ENCODE measurements at places on chromosomes 7 and 10.

DNA sequence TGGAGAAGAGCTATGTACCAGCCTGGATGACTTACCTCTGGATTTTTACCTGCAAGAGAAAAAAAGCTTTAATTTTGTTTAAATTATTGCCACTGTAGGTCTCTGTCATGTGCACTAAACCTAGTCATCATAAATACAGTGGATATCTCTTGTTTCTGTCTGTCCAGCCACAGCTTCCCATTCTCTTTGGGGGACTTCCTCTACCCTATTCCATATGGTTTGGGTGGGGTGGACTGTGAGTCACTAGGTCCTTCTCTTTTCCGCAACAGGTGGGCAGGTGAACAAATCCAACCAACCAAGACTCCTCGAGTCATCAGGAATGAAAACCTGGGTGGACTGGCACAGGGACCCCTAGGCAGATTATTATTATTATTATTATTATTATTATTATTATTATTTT lies 87.3 kb upstream of the CYTH3 start:
- no peak for DNase-seq

DNA sequence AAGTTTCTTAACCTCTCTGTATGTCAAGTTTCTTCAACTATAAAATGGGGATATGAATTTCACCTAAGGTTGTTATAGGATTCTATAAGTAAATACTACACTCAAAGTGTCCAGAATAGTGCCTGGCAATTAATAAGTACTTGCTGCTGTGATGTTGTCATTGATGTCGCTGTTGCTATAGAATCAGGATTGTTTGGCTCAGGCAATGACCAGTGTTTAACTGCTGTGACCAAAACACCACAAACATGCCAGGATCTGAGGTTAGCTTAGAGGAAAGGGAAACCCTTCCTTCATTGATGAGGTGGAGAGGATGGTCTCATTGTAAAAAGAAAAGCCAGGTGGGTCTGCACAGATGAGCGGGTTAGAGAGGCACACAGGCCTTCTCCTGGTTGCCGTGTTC lies 223.1 kb upstream of the INHBA start:
- no peak for DNase-seq

DNA sequence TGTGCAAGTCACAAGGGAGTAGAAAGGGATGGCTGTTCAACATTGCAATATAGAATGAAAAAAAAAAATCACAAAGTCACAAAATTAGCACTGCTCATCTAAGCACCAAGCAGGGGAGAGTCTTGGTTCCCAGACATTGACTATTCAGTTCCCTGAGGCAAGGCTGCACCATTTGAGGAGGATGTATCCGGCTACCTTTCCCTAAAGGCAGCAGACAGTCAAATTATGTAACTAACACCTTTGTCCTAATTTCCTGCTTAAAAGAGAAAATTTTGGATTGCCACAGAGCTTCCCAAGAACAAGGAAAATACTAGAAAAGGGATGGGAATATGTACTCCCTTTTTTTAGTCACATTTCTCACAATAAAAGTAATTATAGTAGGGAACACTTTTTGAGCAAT lies 148.1 kb downstream of the PCLO start:
- peak; percentile 18 for DNase-seq

GRCh38 chr7:3558400-3558799 lies 257.3 kb downstream of the SDK1 start:
- no peak for DNase-seq

DNA sequence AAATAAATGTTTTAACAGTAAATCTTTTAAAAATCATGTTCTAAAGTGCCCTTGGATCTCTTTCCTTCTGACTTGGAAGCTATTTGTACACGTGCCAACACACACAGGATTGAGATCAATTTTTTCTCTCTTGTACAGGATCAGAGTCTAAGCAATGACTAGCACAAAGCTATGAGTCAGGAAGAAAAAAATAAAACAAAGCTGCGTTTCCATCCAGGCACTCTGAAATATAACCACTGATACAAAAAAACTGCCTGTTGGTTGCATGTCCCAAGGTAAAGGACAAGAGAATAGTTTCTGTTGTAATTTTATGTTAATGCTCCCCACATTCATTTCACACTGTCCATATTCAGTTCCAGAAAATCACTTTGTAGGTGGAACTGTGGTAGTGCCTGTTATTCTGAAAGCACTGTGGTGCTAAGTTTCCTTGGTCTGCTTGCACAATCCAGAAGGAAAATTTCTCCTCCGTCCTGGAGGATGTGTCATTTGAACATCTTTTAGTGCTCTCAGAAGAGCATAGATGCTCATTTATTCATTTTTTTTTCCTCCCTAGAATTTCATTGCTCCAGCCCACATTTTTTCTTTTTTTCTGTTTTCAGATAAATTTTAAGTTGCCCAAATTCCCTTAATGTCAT lies 113.4 kb downstream of the PLXDC2 start:
- DNase-seq, result no peak

DNA sequence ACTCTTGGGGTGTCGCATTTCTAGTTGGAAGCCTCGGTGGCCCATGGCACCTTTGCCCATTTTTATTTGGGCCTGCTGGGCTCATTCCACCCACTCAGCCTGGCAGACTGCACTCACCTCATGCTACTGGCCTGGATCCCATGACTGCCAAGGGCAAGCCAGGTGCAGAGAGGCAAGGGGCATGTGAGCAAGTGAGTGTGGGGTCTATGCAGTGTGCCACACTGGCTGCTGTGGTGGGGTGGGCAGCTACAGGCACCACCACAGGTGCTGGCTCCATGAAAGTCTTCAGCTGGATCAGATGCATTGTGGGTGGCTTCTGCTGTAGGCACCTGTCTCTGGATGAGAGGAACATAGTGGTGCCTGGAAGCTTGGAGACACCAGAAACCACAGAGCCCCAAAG lies 220.8 kb downstream of the POLR1F start:
- DNase-seq, result no peak

DNA sequence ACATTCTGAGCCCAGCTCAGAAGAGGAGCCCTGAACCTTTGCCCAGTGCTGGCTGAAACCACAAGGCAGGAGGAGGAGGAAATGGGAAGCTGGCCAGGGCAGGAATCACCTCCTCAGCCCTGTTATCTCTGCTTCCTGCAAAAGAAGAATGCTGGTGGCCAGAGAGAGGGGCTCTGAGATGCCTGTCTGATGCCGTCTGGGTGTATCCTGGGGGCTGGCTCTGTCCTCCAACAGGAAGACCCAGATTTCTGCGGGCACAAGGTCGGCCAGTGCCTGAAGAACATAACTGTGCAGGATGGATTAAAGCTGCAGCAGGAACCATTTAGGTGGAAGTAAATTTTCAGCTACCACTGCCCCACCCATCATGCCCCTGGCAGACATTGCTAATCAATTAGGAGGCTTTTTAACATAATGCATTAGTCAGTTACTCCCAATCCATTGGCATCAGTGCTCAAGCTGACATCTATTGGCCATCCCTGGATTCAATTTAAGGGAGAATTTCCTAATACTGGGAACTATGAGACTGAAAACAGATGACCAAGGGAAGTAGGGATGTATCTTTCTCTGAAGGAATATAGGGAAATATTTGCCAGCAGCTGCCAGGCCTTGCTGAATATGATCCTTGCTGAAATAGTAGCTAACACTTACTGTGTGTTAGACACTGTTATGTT lies 67.7 kb downstream of the COL13A1 start:
- DNase-seq, result no peak

GRCh38 chr10:33893506-33893905 lies 559.0 kb upstream of the NRP1 start:
- no peak for DNase-seq

DNA sequence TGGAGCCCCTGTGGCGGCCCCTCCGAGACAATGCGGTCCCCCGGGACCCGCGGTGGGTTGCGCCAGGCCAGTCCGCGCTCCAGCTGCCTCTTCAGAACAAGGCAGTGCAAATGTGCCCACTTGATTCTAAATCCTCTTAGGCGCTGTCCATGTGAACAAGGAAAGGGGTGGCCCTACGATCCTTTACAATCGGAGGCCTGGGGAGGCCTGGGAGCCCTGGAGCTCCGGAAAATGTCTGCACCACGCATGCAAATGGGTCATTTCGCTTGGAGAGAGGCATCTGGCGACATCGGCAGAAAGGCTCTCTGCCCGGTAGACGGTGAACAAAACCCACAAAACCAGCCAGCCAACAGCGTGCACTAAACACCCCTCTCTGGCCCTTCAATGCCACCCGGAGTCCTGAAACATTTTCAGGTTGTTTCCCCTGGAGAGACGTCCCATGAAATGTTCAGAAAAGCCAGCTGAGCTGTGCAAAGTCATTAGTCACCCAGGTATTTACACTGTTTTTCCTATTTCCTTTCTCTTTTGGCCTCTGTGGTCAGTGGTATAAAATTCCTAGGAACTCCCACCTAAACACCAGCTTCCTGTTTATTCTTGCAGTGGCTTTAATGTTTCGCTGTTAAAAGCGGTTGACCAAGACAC lies 102.8 kb upstream of the ZNF438 start:
- no peak for DNase-seq

DNA sequence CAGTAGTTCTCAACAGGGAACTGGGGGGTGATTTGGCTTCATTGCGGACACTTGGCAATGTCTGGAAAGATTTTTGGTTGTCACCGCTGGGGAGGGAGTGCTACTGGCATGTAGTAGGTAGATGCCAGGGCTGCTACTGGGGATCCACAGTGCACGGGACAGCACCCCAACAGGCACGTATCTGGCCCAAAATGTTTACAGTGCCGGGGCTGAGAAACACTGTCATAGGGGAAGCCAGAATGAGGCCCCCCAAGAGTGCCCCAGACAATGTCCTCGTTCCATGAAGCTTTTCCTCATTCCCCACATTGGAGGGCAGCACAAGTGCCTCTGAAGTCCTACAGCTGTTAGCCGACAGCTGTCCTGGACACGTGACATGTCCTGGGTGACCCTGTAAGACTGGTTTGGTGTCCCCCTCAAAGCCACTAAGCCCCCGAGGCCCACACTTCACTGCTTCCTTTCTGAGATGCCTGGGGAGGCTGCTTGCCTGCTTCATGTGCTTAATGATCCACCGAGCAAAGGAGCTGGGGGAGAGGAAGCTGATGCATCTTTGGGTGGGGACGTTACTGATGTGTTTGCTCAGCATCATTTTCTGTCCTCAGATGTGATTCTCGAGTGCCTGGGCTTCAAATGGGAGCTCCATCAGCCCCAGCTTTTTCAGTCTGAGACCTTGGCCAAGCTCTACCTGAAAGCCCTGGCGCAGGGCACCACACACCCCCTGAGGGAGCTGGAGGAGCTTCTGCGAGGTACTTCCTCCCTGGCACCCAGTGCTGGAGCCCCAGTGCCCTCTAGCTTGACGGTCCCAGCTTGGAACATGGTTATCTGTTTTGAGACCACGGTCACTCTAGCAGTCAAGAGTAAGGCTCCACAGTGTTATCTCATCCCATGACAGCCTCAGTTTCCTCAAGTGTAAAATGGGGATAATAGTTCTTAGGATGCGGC lies 14.7 kb downstream of the BTBD16 start:
- no peak for DNase-seq

DNA sequence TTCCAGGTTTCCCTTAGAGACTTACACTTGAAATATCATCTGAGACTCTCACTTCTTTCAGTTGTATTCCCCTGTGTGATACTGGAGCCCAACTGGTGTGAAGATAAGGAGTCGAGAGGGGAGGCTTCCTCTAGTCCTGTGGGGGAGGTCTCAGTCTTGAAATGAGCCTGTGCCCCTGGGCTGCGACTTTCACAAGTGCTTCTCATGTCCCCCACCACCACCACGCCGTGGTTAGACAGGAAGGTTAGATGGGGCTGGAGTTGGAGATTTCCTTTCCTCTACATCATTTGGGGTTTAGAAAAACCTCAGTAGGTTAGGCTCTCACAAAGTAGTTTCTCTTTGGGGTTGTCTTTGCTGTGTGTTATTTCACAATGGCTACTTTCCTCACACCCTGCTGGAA lies 25.6 kb upstream of the MKX start:
- no peak for DNase-seq

DNA sequence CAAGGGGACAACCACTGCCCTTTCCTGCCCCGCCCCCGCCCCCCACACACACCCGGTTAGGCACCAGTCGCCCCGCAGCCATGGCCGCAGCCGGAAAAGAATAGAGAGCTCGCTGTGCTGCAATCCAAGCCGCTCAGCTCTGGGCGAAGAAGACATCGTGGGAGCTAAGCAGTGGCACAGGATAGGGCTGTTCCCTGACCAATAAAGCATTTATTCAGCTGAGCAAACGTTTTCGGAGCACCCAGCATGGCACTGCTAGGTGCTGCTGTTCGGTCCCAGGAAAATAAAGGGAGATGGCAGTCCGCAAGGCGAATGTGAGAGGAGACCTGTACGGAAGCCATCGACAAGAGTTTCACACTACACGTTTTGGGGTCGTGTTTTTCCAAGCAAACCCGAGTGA lies 18.3 kb downstream of the SKIDA1 start:
- no peak for DNase-seq

DNA sequence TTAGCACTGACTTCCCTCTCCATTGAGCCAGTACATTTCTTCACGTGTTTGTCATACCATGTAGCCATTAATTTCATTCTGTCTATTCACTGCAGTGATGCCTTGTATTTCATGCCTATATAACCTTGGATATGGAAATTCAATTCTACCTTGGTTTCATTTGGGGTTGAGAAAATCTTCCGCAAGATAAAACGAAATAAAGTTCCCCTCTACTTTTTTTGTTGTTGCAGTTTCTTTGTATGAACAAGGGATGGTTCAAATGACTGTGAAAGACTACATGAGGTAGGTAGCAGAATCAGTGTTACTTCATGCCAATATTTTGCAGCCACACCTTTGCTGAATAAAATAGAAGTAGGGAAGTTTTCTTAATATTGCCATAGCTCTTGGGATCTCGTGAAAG lies 55.6 kb downstream of the ITPRID1 start:
- no peak for DNase-seq

- no peak for DNase-seq
These were observed 8.8 kb upstream of the AZGP1 start for GRCh38 chr7:99984593-99984992.

GRCh38 chr10:22722626-22723169 lies 8.3 kb upstream of the PIP4K2A start:
- no peak for DNase-seq

DNA sequence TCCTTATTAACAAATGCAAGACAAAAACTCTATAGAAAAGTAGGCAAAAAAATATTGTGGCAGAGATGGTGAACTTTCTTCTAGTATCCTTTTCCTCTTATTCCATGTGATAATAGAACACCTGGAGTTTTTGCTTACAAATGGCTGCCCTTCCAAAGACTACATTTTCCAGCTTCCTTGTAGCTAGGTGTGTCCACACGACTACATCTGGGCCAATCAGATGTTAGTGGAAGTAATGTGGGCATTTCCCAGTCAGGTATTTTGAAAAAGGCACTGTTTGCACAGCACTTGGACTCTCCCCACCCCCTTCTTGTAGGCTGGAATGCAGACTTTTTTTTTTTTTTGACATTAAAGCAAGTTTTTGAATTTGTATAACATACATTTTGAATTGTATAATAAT lies 105.5 kb upstream of the TBX20 start:
- no peak for DNase-seq

DNA sequence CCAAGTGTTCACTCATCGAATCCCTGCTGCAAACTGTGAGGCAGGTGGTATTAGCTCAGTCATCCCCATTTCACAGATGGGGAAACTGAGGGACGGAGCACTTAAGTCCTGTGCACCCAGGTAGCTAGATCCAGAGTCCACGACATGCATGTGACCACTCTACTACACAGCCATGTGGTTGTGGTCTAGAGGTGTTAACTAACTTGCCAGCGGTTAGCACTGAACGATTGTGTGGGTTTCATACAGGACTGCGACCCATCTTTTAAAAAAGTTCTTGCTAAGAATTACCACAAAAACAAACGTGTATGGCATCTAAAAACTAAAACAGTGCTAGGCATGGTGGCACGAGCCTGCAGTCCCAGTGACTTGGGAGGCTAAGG lies 16.1 kb upstream of the ABCC2 start:
- no peak for DNase-seq

Data from putamen (tissue), 1 donor.